ENCODE measurements at places on chromosomes 6 and 20.

GRCh38 chr20:51994751-51995417, 192.6 kb upstream of the SALL4 start:
- DNase-seq, result no peak

GRCh38 chr20:38152175-38152620, 12.9 kb downstream of the TGM2 start:
- DNase-seq, result no peak

- no peak for DNase-seq
Observed at GRCh38 chr6:163087981-163088380, 326.5 kb upstream of the QKI start.

GRCh38 chr6:66340736-66341135, 633.7 kb upstream of the EYS start:
- no peak for DNase-seq

DNA sequence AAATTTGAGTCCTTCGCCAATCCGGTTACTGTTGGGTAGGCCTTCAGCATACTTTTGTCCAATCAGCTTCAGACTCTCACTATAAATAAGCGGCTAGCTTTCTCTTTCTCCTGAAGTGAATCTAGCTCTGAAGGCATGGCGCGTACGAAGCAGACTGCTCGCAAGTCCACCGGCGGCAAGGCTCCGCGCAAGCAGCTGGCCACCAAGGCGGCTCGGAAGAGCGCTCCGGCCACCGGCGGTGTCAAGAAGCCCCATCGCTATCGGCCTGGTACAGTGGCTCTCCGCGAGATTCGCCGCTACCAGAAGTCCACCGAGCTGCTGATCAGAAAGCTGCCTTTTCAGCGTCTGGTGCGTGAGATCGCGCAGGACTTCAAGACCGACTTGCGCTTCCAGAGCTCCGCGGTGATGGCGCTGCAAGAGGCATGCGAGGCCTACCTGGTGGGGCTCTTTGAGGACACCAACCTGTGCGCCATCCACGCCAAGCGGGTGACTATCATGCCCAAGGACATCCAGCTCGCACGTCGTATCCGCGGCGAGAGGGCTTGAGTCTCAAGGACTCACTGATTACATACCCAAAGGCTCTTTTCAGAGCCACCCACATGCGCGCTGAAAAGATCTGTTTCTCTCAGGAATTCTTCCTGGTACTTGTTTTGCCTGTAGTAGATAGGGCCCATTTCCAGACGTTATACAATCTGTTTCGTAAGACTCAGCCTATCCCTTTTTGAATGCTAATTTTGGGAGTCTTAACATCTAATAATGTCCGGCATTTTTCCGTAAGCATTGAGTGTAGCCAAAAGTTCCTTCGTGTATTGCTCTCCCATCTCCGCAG, 102.0 kb downstream of the OR2B2 start:
- peak; percentile 93 for DNase-seq

GRCh38 chr6:66948106-66948505, 1241.1 kb upstream of the EYS start:
- no peak for DNase-seq

DNA sequence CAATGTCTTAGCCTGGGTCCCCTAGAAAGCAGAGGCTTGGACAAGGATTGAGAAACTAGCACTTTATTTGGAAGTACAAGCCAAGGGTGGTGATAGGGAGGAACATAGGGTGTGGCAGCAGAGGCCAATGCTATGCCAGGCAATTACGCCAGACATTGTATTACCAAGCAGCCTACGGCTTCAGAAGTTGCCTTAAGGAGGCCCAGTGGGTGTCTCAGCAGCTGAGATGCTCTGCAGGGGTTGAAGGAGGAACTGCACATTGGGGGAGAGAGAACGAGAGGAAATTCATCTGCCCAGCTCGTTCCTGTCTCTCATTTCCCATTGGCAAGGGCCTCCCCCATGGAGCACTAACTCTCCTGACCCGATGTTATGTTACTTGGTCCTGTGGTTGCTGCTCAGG, 859 bp downstream of the C20orf202 start:
- no peak for DNase-seq

GRCh38 chr6:56842686-56843475, 112.0 kb upstream of the BEND6 start:
- no peak for DNase-seq

DNA sequence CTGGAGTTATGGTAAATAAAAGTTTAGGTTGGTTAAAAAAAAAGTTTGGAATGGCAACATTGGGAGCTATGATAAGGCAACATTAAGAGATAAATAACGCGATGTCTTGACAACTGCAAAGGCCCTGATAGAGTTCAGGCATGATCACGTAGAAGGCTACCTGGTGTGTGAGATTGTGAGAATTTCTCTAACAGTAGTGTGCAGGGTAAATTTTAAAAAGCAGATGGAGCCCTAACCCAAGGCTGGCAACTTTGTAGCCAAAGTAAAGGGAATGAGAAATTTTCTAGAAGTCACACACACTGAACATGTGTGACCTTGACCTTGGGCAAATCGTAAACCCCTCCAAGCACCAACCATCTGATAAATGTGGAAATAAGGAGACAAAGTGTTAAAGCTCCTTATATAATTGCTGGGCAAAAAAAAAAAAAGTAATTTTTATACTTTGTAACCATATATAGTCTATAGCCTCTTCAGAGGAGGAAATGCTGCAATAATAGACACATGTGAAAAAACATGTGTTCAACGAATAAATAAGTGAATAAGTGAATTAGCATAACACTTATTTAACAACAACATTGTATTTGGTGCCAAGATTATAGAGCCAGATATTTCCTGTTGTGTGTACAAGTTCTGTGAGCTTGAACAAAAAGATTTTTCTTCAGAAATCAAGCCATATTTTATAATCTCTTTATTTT, 18.2 kb downstream of the KCNQ5 start:
- no peak for DNase-seq

- DNase-seq, result no peak
Observed at GRCh38 chr6:4459032-4459431, 317.2 kb upstream of the CDYL start.

DNA sequence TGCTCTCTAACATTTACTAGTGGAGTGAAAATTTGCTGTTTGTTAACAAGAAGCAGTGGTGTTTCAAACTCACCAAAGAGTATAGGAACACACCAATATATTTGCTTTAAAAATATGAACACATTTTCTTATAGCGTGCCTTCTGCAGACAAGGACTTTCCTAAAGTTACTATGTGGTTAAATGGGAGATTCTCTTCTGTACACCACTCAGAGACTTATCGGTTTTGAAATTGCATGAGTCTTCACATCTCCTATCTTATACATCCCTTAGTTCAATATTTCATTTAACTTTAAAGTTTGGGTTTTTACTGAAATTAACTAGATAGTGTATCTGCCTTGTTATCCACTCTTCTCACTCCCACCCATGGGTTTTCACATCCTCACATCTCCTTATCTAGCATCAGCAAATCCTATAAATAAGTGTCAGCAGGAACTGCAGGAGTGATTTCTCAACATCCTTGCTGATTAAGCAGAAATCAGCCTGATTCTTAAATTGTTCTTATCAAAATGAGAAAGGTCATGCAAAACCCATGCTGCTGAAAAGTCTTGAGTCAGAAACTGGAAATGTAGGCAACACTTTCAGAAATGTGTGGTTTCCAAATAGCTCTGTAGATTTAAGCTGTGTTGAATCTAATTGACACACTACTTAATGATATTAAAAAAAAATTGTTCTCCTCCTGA, 1075.6 kb upstream of the GJE1 start:
- no peak for DNase-seq

- no peak for DNase-seq
Observed at GRCh38 chr20:51469578-51470498, 72.7 kb downstream of the NFATC2 start.

- no peak for DNase-seq
Observed at GRCh38 chr6:156996265-156996664, 219.1 kb downstream of the ARID1B start.

GRCh38 chr20:53859684-53860083, 210.7 kb downstream of the BCAS1 start:
- DNase-seq, result no peak

DNA sequence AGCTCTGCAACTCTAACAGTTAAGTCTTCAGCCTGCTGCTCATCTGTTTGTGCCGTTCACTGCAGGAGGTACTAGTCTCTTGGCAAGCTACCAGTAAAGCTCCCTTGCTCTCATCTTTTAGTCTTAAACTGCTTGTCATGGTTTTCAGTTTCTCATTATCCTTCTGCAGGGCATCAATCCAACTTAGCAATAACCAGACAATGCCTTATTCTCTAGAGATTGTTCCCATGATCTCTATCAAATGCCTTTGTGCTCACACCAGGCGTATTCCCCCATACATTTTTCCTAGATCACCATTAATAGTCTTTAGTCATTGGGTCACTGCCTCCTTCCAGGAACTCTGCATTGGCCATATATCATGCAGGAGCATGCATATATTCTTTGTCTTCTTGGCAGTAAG, 171.3 kb downstream of the GRM1 start:
- no peak for DNase-seq

DNA sequence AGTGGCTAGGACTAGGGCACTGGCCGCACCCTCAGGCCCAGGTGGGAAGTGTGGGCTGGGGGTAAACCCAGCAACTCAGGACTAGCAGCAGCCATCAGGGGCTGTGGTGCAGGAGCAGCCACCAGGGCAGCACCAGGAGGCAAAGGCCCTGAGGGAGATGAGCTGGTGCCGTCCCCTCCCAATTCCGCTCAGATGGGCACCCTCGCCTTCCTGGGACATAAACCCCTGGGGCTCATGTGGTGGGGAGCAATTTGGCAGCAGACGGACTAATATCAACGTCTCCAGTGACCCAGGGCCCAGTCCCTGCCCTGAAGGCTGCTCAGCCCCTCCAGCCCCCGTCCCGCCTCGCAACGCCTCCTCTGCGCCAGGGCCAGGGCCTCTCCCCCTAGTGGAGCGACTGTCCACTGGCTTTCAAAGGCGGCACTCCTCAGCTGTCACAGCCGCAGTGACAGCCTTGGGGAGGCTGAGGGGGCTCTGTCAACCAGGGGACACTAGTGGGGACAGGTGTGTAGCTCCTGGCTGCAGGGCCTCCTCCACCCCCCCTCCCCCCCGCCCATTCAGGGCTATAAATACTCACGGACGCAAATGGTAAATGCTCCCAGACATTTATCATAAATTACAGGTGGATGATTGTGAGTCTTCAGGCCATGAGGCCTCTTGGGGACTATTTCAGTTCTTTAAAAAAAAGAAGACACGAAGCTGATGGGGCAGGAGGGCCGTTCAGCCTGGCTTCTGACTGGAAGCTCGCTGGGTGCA, 349.9 kb downstream of the ZFAND3 start:
- no peak for DNase-seq

DNA sequence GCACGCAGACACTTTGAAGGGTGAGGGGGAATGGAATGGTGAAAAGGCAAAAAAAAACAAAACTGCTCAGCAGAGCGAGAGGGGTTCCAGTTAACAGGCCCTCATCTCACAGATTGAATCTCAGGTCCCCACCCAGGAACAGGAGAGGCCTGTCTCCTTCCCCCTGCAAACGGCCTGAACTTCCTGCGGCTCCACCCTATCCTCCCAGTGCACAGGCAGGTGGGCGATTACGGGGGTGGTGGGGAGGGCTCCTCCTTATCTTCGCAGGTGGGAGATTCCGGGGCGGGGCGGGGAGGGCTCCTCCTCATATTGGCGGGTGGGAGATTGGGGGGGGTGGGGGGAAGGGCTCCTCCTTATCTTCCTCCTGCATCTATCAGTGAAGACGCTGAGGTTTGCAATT, 129.0 kb downstream of the SOX4 start:
- no peak for DNase-seq

DNA sequence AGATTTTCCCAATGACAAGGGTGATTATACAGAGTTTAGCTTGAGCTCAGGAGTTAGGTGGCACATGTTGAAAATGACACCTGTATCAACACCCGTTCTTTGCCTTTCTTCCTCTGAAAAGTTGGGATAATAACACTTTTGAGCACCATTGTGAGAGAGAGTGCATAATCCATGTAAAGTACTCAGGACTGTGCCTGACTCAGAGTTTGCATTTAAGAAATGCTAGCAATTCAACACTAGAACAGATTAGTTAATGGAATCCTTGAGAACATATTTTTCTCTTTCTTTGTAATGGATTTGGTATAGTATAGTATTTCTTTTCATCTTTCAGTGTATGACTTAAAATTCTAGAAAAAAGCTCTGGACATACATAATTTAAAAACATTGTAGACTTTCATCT, 449.2 kb downstream of the GJA1 start:
- no peak for DNase-seq

DNA sequence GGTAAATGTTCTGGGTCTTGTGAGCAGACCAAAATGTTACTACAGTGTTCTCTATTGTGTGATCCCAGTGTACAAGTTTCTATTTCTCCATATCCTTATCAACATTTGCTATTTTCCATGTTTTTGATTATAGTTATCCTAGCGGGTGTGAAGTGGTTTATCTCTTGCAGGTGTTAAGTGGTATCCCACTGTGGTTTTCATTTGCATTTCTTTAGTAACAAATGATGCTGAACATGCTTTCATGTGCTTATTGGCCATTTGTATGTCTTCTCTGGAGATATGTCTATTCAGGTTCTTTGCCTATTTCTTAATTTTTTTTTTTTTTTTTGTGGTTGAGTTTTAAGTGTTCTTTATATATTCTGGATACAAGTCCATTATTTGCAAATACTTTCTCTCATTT, 35.5 kb downstream of the NSFL1C start:
- DNase-seq, result no peak

- DNase-seq, result no peak
Observed at GRCh38 chr6:91166271-91167046, 579.6 kb upstream of the MAP3K7 start.

DNA sequence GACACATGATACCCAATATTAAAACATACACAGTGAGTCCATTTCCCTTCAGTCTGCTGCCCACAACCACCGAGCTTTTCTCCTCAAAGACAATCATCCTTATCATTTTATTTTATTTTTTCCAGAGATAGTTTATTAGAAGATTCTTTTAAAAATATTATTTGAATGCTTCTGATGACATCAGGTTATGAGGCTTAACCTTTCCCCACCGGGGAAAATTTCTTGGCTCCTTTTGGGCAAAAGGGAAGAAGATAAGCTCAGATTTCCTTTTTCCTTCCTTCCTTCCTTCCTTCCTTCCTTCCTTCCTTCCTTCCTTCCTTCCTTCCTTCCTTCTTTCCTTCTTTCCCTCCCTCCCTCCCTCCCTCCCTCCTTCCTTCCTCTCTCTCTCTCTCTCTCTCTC, 149.5 kb upstream of the CITED2 start:
- DNase-seq, result no peak

DNA sequence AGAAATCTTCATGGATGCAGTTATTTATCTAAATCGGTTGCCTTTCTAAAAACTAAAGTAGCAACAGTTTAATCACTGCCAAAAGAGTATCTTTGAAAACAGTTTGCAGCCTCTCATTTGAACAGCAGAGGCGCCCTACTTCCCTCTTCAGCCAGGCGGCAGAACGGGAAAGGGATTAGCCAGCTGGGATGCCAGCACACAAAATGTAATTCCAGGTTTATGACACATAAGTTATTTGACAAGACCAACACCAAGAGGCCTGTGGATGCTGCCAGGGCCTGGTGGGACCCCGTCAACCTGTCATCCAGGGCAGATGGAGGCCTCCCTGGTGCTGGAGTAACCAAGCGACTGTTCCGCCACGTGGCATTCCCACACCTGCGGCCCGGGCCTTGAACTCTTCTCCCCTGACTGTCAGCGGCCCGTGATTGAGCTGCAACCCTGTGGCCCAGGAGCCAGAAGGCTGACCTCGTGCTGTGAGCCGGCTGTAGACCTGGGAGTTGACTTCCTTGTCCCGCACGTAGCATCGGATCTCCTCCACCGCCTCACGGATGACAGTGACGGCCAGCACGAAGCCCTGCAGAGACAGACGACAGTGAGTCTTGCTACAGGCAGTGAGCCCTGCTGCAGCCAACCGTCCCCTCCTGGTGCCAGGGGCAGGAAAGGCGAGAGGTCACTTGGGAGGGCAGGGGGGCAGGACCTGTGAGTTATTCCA, 55.5 kb downstream of the ATP9A start:
- no peak for DNase-seq

- no peak for DNase-seq
Observed at GRCh38 chr6:35603326-35604202, 85.2 kb downstream of the FKBP5 start.

All from SIG-M5 (cell line).